ENCODE measurements at places on chromosomes 11 and 22.

GRCh38 chr11:8749202-8749601, 66.6 kb downstream of the RPL27A start:
- no peak for DNase-seq

DNA sequence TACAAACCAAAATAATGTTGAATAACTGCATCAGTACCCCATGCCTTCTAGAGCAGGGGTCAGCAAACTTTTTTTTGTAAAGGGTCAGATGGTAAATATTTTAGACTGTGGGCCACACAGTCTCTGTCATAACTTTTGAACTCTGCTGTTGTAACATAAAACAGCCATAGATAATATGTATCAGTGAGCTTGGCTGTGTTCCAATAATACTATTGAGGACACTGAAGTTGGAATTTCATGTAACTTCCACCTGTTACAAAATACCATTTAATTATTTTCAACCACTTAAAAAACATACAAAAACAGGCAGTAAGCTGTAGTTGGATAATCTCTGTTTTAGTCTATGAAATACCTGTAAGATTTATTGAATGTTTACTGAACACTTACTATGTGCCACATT, 55.2 kb downstream of the PICALM start:
- no peak for DNase-seq

DNA sequence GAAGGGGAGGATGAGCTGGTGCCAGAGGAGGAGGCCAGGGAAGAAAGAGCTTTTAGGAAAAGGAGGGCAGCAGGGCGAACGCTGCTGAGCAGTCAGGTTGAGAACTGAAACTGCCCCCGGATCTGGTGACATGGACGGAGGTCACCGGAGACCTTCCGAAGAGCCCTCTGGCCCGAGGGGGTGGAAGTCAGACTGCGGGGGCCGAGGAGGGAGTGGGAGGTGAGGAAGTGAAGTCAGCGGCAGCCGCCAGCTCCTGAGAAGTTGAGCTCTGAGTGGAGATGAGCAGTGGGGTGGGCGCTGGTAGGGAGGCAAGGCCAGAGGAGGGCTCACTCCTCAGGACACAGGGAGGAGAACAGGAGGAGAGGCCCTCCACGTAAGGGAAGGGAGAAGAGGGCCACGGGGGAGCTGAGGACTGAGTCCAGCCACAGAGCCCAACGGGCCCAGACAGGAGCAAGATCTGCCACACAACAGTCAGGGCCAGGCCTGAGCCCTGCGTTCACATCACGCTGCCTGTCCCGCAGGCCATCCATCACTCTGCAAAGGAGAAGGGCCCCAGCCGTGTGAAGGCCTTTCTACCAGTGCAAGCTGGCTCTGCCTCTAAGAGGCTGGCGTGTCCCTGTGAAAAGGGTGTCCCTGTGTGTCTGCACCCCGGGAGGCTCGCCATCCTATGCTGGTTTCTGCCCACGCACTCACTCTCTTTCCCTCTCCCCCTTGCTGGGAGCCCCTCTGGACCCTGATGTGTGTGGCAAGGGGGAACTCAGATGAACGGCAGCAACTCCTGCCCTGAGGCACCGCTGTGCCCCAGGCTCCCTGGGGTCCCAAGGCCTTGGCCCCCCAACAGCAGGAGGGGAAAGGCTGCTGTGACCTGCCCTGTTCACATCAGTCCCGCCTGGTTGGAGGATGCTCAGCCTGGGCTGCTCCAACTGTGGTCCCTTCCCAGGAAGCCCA, 19.0 kb upstream of the LRRC32 start:
- no peak for DNase-seq

GRCh38 chr11:103940551-103940950, 95.9 kb upstream of the DDI1 start:
- no peak for DNase-seq

GRCh38 chr11:48538991-48539390, 50.4 kb downstream of the OR4A47 start:
- DNase-seq, result no peak

DNA sequence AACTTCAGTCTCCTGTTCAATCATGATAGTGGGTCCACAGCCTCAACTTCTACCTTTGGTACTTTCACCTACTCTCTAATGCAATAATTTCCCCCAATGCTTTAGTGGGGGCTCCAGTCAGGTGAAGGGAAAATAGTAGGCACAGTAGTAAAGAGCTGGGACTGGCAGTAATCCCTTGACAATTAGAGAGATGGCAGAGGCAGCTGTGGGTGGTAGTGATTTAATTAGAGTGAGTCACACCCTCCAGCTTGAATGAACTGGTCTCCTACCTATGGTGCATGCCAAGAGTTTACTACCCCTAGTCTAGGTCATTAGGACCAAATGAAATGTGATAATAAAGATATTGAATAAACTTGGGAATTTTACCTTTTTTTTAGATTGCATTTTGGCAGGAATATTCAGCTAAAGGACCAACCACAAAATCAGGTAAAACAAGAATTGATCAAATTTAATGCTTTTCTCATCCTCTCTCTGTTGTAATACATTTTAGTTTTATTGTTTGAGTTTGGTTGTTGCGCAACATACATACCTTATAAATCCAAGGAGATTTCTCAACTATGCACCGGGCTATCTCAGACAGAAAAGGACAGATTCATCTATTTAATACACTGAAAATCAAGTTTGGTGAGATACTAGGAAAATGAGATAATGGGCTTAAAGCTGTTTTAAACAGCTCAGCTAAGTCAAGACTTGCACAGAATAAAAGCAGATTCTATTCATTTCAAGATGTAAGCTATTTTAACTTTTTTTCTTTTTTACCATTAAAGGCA, 9.0 kb downstream of the PRRG4 start:
- DNase-seq, result no peak

DNA sequence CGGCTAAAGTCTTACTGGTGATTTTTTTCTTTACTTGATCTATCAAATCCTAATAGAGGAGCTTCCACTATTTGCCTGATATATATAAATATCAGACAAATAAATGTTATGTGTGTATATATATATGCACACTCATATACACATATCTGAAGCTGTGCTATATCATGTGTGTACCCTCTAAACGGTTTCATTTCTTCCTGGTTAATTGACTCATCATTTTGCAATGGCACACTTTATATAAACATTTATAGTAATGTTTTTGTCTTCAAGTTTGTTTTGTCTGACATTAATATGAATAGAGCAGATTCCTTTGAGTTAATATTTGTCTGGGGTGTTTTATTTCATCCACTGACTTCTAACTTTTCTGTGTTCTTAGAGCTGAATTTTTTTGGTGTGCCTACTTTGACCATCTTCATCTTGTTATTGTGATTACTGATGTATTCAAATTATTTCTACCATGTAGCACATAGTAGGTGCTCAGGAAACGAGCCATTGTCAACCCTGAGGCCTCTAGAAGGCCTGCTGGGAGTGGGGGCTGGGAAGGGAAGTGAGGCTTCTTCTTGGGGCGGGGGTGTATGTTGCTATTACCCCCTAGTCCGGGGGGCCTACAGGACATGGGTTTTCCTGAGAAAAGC, 82.6 kb downstream of the LRRC32 start:
- DNase-seq, result no peak

- DNase-seq, result no peak
These were observed 77.0 kb downstream of the NECTIN1 start for GRCh38 chr11:119651802-119652584.

DNA sequence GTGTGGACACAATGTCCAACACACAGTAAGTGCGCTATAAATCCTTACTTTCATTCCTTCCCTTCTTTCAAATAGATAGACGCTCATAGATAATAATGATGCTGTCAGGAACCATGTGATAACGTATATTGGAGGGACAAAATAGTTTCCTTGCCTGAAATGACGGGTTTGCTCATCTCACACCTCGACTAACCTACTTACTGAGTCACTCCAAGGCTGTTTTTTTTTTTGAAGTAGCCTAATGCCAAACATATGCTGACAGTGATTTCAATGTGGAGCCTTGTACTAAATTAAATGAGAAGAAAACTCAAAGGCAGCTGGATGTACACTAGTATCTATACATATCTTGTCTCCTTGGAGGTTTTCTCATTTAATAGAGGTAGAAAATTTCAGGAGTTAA, 400.5 kb downstream of the NELL1 start:
- no peak for DNase-seq

DNA sequence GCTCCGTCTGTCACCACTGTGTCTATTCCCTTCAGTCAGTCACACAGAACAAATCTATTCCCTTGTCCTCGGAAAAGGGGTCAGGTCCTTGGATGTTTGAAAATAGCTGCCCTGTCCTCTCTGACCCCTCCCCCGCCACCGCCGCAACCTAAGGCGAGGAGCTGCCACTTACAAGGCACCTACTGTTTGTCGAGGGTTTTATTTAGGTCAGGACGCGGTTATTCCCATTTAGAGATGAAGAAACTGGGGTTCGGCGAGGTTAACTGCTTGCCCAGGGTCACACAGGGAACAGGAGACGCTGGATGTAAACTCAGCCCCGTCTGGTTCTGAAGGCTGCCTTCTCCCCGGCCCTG, 1468.1 kb downstream of the BRD1 start:
- no peak for DNase-seq

Measured in cardiac septum (tissue), 1 donor.